ENCODE measurements at places on chromosomes 4 and X.

GRCh38 chr4:169971456-169972015 is 54.7 kb downstream of the MFAP3L start:
- DNase-seq: no peak

GRCh38 chr4:113904877-113905276 is 74.6 kb downstream of the ARSJ start:
- DNase-seq: no peak

DNA sequence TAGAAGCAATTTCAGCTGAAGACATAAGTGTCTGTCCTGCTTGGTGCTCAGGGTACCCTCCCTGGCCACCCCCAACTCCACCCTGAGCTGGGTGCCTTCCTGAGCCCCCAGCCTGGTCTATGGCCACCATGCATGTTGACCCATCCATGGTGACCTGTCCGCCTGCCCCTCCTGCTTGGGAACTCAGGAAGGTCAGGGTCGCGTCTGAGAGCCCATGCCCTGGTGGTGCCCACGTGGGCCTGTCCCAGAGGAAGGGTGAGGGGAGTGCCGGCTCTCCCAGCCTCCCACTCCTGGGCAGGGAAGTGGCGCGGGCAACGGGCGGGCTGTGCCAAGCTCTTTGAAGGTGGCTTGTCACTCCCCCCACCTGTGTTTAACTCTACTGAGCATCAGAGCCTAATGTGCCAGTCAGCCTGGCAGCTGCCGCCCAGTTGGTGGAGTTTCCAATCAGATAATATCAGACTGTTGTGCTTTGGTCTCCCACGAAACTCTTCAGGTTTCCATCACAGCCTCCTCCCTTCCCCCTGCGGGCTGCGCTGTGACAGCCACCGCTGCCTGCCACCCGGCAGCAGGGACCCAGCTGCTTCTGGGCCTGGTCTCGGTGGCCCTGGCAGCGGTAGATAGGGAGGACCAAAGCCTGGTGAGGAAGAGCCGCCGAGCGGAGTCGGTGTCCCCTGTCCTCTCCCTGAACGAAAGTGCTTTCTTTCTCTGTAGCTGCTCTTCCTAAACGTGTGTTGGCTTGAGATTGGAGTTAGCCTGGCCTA is 4.8 kb downstream of the SH3BP2 start:
- no peak for DNase-seq

DNA sequence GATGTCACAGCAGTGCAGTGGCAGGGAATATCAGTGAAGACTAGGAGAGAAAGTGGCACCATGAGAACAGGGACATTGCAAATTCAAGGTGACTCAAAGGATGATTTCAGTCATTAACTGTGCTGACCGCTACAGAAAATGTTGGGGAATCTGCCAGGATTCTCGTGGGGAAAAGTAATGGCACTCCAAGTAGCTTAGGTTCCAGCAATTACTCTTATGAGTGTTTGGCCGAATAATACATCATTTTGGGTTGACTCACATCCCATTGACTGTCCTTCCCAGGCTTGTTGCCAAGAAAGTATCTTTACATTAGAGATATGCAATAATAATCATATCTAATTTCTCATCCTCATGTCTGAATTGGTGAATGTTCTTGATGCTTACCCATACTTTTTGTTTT is 1411.1 kb upstream of the PCDH7 start:
- peak; percentile 13 for DNase-seq

DNA sequence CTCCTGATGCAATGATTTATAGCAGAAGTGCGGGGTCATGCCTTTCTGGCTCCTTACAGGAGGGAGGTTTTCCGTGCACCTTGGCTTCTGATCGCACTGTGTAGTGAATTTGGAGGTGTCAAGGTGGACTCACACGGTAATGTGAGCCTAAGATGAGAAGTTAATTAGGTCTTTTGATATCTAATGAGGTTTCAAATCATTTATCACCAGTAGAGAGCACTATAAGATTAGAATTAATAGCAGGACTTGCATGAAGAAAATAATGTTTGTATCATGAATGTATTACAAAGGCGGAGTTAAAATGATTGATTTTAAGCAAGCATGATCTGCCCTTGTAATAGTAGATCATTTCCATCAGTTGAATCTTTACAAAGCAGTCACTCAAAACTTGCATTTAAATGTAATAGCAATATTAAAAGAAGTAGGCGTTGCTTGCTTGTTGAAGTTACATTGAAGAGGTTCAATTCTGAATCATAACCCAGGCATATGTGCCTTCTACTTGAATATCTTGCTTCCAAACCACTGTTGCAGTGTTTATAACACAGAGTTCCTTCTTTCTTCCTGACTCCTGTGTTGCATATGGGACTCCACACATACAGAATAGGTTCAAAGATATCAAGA is 152.1 kb downstream of the FMR1NB start:
- DNase-seq: peak; percentile 9

- DNase-seq: no peak
These were observed 100.8 kb upstream of the ATXN3L start for GRCh38 chrX:13420545-13421183.

GRCh38 chr4:6941796-6942195 is 32.2 kb downstream of the TBC1D14 start:
- no peak for DNase-seq

DNA sequence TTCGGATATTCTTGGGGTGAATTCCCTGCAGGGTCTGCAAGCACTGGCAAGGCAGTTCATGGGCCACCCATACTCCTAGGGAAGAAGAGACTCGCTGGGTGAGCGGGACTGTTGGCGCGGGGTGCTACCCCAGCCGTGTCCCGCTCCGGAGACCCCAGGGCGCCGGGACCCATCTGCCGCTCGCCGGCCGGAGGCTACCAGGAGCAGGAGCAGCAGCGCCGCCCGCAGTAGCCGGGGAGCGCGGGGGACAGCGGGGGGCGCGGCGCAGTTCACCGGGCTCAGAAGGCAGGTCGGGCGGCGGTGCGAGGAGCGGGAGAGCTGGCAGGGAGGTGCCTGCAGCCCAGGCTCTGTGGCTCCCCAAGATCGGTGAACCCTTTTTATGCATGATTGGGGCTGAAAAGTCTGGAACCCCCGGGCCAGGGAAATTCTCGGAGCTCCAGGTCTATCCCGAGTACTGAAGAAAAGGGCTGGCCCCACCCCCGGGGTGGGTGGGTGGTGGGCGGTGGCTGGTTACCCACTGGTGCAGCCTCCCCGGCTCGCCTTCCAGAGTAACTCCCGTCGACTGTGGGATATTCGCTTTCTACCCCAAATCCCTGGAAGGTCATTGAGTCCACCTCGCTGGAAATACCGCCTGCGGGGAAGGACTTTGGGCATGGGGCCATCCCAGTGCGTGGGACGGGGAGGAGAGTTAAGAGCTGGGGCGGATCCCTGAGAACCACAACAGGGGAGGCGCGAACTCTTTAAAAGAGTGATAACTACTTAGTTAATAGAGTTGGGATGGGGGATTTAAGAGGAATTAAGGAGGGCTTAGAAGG is 37.6 kb downstream of the PF4 start:
- no peak for DNase-seq

DNA sequence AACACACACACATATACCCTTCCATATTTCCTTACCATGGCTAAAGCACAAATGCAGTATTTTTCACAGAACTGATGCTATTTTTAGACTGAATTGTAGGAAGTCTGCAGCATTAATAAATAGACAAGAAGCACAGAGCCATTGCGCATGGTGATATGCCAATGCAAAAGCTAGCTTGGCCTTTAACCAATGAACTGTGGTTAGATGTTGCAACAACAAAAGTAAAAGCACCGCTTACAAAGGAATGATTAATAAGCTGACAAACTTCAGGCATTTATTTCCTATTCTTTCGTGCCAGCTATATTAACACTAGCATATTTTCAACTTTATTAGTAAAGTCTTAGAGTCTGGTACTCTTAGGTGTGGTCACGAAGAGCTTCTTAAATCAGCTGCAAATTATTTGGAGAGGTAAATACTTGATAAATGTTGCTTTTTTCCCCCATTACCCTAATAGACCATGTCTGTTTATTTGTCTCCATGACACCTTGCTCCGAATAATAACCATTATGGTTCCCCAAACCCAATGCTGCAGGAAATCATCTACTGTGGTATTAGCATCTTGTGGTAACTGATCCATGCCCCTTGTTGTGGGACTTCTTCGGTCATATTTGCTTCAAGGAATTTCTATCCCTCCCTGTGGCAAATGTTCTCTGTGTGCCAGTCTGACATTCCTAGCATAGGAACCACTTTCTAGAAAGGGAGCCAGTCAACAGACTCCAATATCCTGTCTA is 306.1 kb upstream of the TAPT1 start:
- DNase-seq: peak; percentile 67

GRCh38 chrX:120625371-120625770 is 4.5 kb downstream of the C1GALT1C1 start:
- DNase-seq: no peak

DNA sequence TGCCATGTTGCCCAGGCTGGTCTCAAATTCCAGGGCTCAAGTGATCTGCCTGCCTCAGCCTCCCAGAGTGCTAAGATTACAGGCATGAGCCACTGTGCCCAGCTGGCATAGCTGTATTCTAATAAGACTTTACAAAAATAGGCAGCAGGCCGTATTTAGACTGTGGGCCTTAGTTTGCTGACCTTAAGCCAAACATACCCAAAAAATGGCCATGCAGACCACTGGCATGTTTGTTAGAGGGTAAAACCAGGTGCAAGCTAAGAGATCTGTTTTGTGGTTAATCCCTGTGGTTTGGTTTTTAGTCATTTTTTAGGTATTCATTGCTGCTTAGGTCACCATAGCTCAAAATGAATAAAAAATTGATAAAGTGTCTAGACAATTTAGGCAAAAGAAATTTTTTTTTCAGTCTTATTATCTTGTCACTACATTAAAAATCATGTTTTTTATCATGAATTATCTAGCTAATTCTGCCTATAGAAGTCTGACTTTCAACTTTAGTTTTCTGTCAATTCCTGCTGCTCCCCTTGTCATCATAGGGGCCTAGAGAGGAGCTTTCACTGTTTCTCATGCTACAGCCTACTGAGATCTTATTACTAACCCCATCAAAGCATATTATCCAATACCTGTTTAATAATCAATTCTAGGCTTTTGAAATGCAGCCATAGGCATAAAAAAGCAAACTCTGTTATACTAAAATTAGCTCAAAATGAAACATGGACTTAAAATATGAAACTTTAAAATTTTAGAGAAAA is 7.5 kb upstream of the SPINK2 start:
- peak; percentile 41 for DNase-seq

GRCh38 chrX:150919401-150919800 is 20.9 kb upstream of the CD99L2 start:
- DNase-seq: no peak

GRCh38 chrX:97372001-97372766 is 488.5 kb downstream of the RPA4 start:
- DNase-seq: no peak

DNA sequence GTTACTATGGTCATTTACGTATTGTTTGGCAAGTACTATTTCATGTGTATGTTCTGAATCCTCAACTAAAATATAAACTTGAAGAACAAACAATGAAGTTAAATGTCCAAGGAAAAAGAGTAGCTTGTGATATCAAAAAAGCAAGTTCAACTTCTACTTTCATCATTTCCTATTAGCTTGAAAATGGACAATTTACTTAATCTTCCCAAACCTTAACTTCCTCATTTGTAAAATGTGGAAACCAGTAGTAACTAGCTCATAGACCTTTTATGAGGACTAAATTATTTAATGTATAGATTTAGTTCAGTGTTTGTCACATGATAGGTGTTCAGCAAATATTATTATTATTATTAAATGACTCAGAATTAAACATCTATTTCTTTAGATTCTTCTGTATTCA is 276.8 kb upstream of the TET2 start:
- DNase-seq: no peak

GRCh38 chr4:176664964-176665363 is 127.8 kb downstream of the VEGFC start:
- DNase-seq: no peak

GRCh38 chr4:160510928-160511327 is 1408.0 kb downstream of the RAPGEF2 start:
- peak; percentile 35 for DNase-seq

DNA sequence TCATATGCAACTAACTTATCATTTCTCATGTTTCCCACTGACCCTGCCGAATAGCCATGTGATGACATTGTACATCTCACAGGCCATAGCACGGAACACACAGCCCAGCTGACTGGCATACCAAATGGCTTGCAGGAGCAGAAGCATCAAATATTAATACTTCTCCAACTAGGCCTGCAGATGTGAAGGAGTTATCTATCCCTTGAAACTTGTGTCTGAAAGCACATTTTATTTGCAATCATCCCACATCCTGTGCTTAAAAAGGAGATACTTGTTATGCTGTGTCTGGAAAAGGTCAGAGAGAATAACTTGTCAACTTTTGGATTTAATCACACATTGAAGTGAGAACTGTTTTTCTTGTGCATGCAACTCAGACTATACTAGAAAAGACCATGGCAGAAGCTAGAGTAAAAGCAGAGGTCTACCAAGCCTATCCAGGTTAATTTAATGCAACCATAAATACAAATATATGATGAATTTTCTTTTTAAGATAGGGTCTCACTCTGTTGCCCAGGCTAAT is 100.4 kb downstream of the IRF2 start:
- DNase-seq: no peak

DNA sequence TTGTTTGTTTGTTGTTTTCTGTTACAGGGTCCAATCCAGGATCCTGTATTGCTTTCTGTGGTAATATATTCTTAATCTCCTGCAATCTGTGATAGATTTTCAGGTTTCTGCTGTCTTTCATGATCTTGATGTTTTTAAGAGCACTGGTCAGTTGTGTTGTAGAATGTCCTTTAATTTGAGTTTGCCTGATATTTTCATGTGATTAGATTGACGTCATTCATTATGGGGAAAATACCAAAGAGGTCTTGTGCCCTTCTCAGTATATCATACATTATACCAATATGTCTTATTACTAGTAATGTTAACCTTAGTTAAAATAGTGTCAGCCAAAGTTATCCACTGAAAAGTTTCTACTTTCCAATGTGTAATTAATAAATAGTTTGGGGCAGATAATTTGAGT is 929.3 kb downstream of the PCDH19 start:
- no peak for DNase-seq

GRCh38 chr4:38728631-38729141 is 54.1 kb downstream of the TLR10 start:
- peak; percentile 43 for DNase-seq

- peak; percentile 33 for DNase-seq
These were observed 345.1 kb downstream of the ARHGAP10 start for GRCh38 chr4:148076964-148077363.

DNA sequence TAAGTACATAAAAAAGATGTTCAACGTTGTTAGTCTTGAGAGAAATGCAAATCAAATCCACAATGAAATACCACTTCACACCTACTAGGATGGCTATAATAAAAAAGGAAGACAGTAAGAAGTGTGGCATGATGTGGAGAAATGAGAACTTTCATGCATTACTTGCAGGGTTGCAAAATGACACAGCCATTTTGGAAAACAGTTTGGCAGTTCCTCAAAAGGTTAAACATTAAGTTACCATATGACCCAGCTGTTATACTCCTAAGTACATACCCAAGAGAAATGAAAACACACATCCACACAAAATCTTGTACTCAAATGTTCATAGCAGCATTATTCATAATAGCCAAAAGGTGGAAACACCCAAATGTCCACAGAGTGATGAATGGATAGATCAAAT is 25.8 kb upstream of the LIMCH1 start:
- DNase-seq: peak; percentile 21

DNA sequence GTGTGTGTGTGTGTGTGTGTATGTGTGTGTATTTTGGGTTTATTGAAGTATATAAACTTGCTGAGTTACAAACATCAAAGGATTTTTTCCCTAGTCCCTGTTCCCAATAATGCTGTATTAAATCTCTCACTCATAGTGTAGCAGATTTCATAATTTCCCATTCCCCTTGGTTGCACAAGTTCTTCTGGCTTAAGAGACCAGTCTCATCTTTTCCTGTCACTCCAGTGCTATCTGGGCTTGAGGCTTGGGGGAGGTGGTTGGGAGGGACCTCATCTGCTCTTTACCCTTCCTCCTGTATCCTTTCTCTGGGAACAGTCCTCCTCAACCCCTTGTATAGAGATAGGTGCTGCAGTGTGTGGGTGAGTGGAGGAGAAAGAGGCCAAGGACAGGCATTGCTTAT is 285.4 kb upstream of the BOD1L1 start:
- no peak for DNase-seq
